ENCODE measurements at places on chromosomes 7 and 10. TPM values are rescaled to one million over a fixed set of nuclear protein-coding genes. Genes with fewer than 3 reads are reported as not detected.

BMS1 gene
- 14.3 TPM for total RNA-seq

RSPH10B gene
- 0.91 TPM for total RNA-seq

VSTM2A gene
- not detected for total RNA-seq

PRKAR2B gene
- total RNA-seq = 1.1 TPM

SRRM3 gene
- not detected for total RNA-seq

SYT15 gene
- 1.6 TPM for total RNA-seq

GIMAP4 gene
- 114 TPM for total RNA-seq

TRIP6 gene
- total RNA-seq = 31.5 TPM

ADAMTS14 gene
- total RNA-seq = 0.24 TPM

AGMO gene
- total RNA-seq = not detected

PCLO gene
- total RNA-seq = 0.22 TPM

GATA3 gene
- total RNA-seq = 40.4 TPM

CRTAC1 gene
- not detected for total RNA-seq

SYT15B gene
- total RNA-seq = not detected

ANLN gene
- total RNA-seq = 46.1 TPM

PTPN20 gene
- total RNA-seq = 0.99 TPM

RET gene
- total RNA-seq = 0.67 TPM

CALHM2 gene
- 11.6 TPM for total RNA-seq

FRMPD2 gene
- not detected for total RNA-seq

ALOX5 gene
- 1.5 TPM for total RNA-seq

OR2A5 gene
- total RNA-seq = not detected

C10orf143 gene
- total RNA-seq = 6.4 TPM

LRRTM3 gene
- not detected for total RNA-seq

FHIP2A gene
- 20.4 TPM for total RNA-seq

LIPM gene
- not detected for total RNA-seq

RNF32 gene
- 3.1 TPM for total RNA-seq

EXOC6 gene
- total RNA-seq = 12.6 TPM

CDK14 gene
- total RNA-seq = 0.49 TPM

Measured in activated T-cell treated with anti-CD3 and anti-CD28 coated beads, Interleukin-2, amount 50 U/mL, for 72 hours (primary cell).